ENCODE measurements at places on chromosomes 12 and 14.

DNA sequence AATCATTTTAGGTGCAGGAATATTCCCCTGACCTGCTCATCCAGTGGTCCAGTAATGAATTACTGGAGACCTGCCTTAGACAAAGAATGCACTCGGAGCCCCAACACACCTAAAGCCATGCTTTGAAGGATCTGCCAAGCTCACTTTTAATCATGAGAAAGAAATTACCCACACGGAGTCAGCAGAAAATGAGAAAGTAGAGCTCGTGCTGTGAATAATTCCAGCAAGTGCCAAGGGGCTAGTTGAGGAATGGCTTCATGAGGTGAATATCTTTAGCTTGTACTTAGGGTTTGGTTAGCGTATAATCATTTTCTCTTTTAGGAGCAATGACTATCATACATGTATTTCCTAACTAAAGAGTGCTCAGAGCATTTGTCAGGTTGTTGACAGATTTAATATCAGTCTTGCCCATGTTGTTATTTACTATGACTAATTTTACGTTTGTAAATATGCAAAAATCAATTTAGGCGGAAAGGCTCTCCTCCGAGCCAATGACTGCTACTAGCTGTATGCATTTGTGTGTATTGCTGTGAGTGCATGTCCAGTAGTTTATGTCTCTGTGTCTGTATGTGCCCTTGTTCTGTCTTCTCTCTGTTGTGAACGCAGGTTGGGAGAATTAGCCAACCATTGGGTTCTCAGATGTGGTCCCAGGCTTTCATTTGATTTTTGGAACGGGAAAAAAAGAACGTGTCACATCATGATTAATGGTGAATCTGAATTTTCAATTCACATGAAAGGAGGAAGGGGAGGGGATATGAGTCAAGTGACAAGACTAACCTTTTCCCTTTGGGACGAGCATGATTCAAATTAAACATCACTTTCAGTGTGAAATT is 98.4 kb downstream of the RMST start:
- no peak for DNase-seq

GRCh38 chr12:89636776-89637160 is 71.9 kb downstream of the ATP2B1 start:
- DNase-seq = no peak

- no peak for DNase-seq
These were observed 30.7 kb upstream of the RFLNA start for GRCh38 chr12:124264089-124264795.

DNA sequence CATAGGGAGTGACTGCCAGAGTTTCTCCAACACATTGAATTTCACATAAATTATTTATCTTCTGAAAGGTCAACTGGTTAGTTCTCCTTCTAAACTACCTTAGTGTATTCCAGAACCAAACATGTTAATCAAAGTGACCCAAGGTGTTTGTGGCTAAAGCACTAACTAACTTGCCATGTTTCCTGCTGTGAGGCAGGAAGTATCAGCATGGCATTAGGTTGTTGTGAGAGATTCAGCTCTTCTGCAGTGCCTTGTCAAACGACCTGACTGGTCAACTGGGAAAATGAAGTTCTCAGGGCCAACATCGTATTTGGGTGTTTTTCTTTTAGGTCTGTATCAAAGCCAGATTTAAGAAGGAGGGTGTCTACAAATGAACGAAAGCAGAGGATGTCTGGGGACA is 448.1 kb downstream of the APAF1 start:
- DNase-seq = no peak

DNA sequence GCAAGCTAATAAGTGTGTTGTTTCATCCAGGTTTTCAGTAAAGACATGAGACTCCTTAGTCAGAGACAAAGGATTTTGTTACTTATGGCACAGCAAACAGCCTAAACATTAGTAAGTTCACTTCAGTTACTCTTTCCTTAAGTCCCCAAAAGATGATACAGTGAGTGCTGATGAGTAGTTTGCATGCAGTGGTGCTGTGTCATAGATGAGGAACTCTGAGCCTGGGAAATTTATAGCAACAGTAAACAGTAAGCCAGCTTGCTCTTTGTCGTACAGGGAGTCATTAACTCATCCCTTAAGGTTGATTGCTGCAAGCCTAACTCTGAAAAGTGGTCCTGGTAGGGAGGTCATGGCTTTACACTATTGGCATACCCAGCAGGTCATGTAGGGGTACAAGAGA is 208.6 kb upstream of the OR4E1 start:
- DNase-seq = no peak

- no peak for DNase-seq
These were observed 72.8 kb downstream of the TTC7B start for GRCh38 chr14:90743425-90743824.

DNA sequence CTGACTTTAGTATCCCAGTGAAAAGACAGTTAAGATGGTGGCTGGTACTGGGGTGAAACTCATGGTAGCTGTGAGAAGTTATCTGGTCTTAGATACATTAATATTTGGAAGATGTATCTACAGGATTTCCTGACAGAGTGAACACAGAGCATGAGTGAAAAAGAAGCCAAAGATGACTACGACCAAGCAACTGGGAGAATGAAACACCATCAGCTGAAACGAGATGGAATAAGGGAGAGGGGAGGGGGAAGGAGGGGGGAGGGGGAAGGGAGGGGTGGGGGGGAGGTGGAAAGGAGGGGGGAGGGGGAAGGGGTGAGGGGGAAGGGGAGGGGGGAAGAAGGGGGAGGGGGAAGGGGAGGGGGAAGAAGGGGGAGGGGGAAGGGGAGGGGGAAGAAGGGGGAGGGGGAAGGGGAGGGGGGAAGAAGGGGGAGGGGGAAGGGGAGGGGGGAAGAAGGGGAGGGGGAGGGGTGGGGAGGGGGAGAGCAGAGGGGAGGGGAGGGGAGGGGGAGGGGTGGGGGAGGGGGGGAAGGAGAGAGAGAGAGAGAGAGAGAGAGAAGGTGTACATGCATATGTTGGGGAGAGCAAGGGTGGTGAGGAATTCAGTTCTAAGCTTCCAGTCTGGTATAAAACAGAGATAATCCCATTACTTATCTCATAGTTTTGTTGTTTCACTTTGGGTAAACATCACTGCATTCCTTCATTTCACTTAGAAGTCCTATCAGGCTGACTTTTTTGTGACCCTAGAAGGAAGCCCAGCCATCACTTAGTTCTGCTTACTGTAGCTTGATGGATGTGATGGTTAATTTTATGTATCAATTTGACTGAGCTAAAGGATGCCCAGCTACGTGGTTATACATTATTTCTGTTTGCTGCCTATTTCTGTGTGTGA is 73.9 kb downstream of the SPPL3 start:
- DNase-seq = no peak

Data from stimulated activated CD4-positive, alpha-beta T cell treated with anti-CD3 and anti-CD28 coated beads, Interleukin-1b, Interleukin-23, amount 100 ng/mL, for 1 hour (primary cell).